Colonic mucosa (tissue), 4 donors: ENCODE measurements at places on chromosomes 6 and 20. TPM values are rescaled to one million over a fixed set of nuclear protein-coding genes. Genes with fewer than 3 reads are reported as not detected.

GRCh38 chr6:3473773-3474172, 16.9 kb upstream of the SLC22A23 start:
- DNase-seq: no peak

- no peak for DNase-seq
These were observed 547.7 kb downstream of the EPM2A start for GRCh38 chr6:145187491-145188206.

- DNase-seq: no peak
These were observed 73.1 kb downstream of the TPBG start for GRCh38 chr6:82436740-82437139.

Gene NKX2-4
- not detected for total RNA-seq

GRCh38 chr6:115058414-115059211, 715.8 kb upstream of the HS3ST5 start:
- DNase-seq: no peak

DNA sequence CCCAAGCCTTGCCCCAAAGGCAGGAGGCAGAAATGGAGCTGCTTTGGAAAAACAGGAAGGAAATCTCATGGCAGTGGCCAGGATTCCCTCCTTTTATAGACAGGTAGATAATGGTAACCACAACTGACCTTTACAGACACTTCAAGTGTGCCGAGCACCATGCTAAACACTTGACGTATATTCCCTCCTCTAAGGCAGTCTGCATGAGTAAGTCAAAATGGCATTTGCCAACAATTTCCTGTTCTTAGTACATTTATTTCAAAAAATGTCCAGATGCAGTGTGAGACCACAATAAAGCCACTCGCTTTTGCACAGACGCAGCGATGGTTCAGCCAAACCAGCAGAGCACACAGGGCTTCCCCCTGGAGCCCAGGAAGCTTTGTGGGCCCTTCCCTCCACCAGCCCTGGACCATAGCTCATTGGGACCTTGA, 16.5 kb upstream of the GPR6 start:
- no peak for DNase-seq

Gene MCHR2
- total RNA-seq: not detected

Gene LY6G6F
- not detected for total RNA-seq

- no peak for DNase-seq
These were observed 52.7 kb downstream of the PYGB start for GRCh38 chr20:25300496-25301170.

Gene MYMX
- not detected for total RNA-seq

GRCh38 chr6:4017058-4017739, 61.7 kb downstream of the FAM217A start:
- DNase-seq: no peak

- DNase-seq: no peak
These were observed 534.5 kb downstream of the MAFB start for GRCh38 chr20:40154514-40154913.

- no peak for DNase-seq
These were observed 810 bp upstream of the ABHD16B start for GRCh38 chr20:63860325-63861051.
